ENCODE measurements at places on chromosomes 12 and 14.

DNA sequence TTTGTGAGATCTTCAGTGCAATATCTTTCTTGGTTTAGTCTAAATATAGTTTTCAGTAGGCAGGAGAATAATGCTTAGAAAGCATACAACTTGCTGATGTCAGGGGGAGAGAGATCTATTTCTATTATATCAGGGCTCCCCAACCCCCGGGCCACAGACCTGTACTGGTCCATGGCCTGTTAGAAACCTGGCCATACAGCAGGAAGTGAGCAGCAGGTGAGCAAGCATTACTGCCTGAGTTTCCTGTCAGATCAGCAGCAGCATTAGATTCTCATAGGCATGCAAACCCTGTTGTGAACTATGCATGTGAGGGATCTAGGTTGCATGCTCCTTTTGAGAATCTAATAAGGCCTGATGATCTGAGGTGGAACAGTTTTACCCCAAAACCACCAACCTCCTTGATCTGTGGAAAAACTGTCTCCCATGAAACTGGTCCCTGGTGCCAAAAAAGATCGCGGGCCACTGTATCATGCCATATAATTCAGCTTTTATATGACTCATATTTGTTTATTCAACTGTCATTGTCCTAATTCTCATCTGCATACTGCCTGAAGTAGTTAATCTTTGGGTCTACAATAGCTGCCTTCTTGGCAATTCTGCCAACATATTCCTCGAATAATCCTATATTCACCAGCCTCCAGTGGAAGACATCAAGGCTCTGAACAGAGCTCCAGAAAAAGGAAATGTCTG, 163.6 kb upstream of the DYRK2 start:
- DNase-seq, result no peak

- DNase-seq, result peak; percentile 68
These were observed 47.2 kb downstream of the PLCZ1 start for GRCh38 chr12:18690653-18691052.

DNA sequence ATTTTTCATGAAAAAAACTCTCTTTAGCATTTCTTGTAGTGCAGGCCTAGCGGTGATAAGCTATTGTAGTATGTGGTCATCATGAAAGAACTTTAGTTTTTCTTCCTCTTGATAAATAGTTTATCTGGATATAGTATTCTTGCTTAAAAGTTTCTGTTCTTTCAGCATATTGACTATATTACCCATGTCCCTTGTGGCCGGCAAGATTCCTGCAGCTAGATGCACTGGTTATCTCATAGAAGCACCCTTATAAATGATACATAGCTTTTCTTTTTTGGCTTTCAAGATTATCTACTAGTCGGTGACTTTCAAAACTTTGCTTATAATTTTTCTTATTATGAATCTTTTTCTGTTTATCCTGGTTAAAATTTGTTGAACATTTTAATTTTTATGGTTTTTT, 234.8 kb downstream of the ALG10 start:
- DNase-seq, result no peak

DNA sequence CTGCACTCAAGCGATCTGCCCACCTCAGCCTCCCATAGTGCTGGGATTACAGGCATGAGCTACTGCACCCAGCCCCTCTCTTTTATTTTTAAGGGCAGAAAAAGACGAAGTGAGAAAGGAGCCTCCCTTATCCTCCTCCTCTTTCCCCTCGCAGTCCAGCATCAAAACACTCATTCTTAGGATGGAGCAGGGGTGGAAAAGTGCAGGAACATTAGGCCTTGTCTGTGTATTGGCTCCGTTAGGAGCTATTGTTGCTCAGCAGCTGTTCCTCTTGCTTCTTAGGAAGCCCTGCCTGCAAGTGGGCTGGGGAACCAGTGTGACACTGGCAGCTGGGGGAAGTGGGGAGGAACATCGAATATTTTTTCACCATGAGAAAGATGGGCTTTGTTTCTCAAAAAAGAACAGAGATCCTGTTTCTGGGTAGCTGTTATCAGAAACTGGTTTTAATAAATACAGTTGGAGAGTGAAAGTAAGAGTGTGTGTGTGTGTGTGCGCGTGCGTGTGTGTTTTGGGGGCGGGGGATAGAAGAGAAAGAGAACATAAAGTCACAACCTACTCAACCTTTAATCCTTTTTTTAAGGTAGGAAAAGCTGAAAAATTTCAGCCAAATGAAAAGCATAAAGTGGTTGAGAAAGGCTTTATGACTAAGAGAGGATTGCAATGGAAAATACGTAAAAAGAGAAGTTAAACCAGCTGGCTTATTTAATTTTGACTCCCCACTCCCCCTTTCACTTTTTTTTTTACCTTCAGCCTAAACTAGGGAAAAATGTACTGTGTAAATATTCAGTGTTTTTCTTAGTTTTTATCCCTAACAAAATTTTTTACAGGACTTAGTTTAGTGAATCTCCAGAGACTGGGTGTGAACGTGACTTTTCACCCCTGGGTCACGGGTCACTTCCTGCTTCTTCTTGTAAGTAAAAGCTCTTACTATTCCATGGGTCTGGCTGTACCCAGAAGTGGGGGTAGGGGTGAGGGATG, 197.2 kb upstream of the PLEKHG7 start:
- no peak for DNase-seq

DNA sequence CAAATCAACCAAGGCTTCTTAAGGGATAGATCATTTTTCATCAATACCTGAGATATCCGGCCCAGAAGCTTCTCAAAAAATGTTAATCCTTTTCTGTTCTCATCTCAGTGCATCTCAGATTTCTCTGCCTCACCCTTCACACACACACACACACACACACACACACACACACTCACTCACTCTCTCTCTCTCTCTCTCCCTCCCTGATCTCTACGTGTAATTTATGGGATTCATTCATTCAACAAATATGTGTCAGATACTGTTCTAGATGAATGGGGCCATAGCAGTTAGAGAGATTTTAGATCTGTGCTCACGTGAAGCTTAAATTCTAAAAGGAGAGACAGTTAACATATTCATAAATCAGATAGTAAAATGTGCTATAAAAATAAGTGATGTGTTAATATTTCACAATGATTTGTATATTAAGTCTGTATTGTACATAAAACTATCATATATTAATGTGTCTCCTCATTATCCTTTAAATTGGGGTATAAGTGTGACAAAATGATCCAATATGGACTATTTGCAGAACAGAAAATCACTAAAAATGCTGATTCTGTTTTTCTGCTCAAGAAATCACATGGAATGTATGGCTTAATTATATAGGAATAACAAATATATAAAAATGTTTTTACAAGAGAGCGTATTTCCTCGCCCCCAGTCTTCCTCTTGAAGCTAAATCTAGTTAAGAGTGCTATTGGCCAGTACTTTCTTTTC, 7.3 kb upstream of the FRMD6 start:
- DNase-seq, result no peak

All from islet precursor cell (in vitro differentiated cells).